ENCODE measurements at places on chromosomes 1 and 21. TPM values are rescaled to one million over a fixed set of nuclear protein-coding genes. Genes with fewer than 3 reads are reported as not detected.

TMEM200B gene
- total RNA-seq = 17.6 TPM

PEAR1 gene
- total RNA-seq = 0.57 TPM

NBPF6 gene
- not detected for total RNA-seq

KCNE2 gene
- 1.7 TPM for total RNA-seq

ASAP3 gene
- 71.1 TPM for total RNA-seq

SLC35E2B gene
- 57.9 TPM for total RNA-seq

SLC9C2 gene
- total RNA-seq = not detected

HSPA6 gene
- not detected for total RNA-seq

WDR47 gene
- 6.9 TPM for total RNA-seq

L1TD1 gene
- total RNA-seq = 0.36 TPM

CASQ1 gene
- total RNA-seq = 28.3 TPM

POMGNT1 gene
- total RNA-seq = 105 TPM

GFI1 gene
- 0.12 TPM for total RNA-seq

PER3 gene
- 13.2 TPM for total RNA-seq

TTC39A gene
- total RNA-seq = 15.6 TPM

IL22RA1 gene
- total RNA-seq = 0.11 TPM

LCE6A gene
- total RNA-seq = not detected

DYNLT5 gene
- total RNA-seq = 13.2 TPM

MAN1C1 gene
- total RNA-seq = 118 TPM

S100A3 gene
- total RNA-seq = 1.8 TPM

KCNJ15 gene
- total RNA-seq = not detected

GJA8 gene
- not detected for total RNA-seq

TMEM269 gene
- total RNA-seq = 0.21 TPM

MPZ gene
- 0.35 TPM for total RNA-seq

AMPD1 gene
- total RNA-seq = not detected

FCRL6 gene
- total RNA-seq = not detected

LCE1D gene
- not detected for total RNA-seq

GBP4 gene
- total RNA-seq = 1.4 TPM

TSPAN1 gene
- total RNA-seq = not detected

CYB5RL gene
- total RNA-seq = 5.0 TPM
